GM12865 (cell line): ENCODE measurements at places on chromosomes 1 and 21.

DNA sequence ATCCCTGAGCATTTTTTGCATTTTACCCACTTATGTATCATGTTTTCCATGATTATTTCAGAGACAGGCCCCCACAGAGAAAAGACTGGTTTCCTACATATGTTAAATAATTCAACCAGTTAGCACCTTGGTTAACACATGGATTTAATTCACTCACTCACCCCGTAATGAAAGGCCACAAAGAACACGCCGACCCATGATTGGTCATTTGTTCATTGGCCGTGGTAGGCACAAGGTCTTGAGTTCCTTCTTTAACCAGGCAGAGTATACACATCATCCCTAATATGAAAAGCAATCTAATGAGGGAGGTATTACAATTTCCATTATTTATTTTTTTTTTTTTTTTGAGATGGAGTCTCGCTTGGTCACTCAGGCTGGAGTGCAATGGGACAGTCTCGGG, 50.6 kb downstream of the RPS6KA1 start:
- DNase-seq = no peak

DNA sequence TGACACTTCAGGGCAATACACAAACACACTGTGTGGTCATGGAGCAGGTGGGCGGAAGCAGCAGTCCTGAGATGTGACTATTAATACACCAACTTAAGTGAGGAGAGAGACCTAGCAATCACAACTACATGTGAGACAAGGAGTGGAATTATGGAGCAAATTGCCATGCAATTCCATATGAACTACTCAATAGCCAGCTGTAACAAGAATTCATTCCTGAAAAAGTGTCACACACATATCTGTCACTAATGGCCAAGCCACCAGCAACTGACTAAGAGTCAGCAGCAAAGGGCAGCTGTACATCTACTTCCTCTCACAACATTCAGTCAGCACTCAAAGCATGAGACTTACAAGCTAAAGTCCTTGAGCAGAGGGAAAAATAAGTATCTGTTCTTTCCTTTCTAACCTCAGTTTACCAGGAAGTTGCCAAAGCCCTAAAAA, 46.2 kb downstream of the GPR3 start:
- DNase-seq = peak; percentile 53

DNA sequence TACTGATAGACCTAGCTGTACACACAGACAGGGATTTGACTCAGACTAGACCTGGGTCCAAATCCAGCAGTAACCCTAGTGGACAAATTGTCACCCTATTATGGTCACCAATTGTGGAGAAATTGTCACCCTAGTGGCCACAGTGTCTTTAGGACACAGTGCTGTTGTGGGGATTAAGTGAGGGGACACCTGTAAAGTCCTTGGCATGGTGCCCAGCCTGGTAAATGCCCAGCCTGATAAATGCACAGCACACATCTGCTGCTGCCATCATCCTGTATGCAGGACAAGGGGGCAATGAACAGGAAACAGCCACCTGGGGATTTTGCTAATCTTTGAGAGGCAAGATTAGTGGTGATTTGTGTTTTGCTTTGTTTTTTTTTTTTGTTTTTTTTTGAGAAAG, 2.3 kb downstream of the TMEM61 start:
- DNase-seq = no peak

DNA sequence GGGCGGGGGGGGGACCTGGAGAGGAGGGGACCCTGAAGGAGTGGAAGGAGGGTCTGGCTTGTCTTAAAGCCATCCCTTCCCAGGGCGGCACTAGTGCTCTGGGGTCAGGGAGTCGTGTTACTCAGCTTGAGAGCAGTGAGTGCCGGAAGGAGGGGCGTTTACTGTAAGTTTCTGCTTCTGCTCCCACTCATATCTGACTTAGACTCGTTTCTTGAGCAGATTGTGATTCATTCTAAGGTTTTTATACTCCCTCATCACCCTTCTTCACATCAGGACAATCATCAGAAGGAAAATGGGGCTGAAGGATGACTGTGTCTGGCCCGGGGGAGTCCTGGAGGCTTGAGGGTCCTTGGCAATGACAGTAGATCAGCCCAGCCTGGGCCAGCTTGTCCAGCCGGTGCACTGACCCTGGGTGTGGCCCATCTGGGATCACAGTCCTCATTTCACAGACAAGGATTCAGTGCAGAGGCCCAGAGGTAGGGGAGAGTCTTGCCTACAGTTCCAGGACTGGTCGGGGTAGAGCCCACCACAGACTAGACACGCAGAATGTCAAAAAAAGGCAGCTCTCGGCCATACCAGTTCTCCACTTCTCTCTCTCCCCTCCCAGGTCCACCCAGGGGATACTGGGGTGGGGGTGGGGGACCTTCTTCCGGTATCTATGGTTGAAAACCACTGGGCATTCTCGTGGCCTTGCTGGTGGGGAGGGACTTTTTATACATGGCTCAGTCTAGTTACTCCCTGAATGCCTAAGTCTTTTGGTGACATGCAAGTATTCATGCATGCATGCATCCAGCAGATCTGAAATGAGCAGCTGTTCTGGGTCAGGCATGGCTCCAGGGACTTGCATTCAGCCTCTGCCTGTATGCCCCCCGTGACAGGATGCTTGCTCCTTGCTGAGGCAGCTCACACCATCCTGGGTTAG, 5.1 kb downstream of the TNFRSF8 start:
- peak; percentile 94 for DNase-seq

DNA sequence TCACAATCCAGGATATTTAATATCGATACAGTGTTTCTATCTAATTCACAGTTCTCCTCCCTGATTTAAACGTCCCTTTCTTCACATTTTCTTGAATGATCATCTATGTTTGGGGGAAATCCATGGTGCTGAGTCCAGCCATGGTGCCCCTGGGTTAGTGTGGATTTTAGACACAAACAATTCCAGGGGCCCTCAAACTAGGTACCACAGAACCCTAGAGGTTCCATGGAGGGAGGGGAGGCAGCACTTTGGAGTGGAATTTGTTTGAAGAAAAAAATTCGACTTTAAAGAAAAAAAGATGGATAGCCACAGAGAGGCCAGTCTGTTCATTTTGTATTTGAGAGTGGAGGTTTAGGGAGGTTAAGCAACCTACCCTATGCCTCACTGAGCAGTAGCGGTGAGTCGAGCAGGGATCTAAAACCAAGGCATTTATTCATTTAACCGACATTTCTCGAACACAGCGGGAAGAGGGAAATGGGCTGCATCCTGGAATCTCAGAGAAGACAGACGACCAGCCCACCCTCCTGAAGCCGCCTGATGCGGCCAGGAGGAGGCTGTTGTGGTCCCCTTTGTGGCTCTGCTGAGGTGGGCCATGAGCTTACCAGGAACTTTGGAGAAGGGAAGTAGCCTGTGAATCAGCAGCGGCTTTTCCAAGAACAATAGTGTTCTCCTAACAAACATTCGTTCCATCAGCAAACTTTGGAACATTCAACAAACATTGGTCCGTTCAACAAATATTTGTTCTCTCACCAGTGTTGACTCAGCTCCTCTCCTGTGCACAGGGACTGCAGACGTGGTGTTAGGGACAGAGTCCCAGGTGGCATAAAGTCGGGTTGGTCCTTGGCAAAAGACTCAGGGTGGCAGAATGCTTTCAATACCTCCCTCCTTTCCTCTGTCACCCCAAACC, 103.5 kb upstream of the ZBTB40 start:
- DNase-seq = no peak

DNA sequence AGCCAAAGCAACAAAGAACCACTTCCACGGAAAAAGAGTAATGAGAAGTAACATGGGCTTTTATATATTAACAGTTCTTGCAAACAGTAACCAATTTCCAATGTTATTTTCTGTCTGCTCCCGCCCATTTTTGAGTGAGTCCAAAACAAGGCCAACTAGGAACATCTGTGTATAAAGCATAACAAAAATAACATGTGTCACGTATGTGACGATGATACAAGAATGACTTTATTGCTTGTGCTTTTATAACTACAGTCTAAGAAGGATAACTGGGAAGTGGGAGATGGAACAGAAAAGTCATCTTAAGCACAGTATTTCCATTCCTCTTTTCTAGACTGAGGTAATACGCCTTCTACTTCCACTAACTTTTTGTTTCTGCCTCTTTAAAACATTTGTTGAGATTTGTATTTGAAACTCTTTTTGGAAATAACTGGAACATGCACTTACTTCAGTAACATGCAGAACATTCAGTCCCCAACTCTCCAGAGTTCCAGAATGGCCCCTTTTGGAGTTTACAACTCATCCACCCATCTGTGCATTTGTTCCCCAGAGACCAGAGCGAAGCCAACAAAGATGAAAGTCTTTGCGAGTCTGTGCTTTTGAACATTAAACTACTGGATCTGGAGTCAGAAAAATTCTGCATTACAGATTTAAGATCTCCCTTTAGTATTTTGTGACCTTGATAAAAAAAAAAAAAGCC, 143.0 kb upstream of the ZRANB2 start:
- DNase-seq = no peak

- DNase-seq = no peak
These were observed 20.4 kb upstream of the SRSF4 start for GRCh38 chr1:29202053-29202452.

GRCh38 chr1:95888941-95889390, 655.0 kb downstream of the RWDD3 start:
- no peak for DNase-seq

DNA sequence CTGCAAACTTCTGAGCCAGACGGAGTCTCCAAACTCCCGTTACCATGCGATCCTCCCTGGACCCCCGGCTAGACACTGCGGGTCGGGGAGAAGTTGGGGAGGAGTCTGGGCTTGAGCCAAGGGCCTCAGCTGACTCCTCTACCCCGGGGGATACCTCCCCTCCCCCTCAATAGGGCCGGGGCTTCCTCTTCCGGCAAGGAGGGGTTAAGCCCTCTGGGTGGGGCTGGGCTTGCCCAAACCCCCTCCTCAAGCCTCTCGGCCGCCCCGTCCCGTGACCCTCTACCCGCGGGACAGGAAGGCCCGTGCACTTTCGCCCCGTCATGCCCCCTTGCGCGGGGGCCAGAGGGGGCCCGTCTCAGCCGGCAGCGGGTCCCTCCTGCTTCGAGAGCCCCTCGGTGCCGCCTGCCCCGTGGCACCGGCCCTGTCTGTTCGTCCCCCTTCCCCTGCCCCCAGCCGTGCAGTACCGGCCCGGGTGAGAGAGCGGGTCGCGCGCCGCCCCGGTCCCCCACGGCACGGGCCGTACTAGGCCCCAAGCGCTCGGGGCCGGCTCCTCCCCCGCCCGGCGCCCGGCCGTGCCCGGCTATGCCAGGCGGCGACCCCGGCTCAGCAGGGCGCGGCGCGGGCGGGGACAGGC, 652 bp downstream of the ARL8A start:
- peak; percentile 59 for DNase-seq

GRCh38 chr1:207985996-207986395, 75.1 kb upstream of the CD34 start:
- DNase-seq = no peak

GRCh38 chr1:159752135-159752580, 28.6 kb upstream of the DUSP23 start:
- DNase-seq = no peak

DNA sequence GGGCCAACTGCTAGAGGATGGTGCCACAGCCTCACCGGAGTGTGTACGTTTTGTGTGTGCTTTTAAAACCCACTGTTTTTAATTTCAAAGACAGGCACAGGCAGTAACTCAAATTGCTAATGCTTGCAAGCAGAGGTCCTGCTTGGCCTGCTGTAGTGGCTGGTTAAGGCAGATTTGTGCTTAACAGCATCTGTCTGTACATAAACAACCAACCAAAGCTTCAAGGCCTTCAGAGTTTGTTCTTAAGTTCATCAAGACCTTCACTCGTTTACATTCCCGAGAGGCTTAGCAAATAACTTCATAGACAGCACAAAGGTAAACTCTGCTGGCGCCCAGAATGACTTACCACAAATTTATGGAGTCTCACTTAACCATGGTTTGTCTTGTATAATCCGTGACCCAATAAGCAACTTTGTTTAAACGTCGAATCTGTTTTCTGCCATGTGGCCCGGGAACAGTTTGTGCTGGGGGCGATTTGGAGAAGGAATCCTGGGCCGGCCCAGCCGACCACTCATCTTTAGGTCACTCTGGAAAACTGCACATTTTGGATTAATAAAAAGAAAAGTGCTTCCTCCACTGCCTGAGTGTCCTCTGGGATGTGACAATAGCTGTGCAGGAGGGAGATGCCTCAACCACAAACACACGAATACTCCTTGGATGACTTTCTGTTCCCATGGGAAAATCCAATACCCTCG, 58.1 kb downstream of the CAPZB start:
- DNase-seq = no peak

DNA sequence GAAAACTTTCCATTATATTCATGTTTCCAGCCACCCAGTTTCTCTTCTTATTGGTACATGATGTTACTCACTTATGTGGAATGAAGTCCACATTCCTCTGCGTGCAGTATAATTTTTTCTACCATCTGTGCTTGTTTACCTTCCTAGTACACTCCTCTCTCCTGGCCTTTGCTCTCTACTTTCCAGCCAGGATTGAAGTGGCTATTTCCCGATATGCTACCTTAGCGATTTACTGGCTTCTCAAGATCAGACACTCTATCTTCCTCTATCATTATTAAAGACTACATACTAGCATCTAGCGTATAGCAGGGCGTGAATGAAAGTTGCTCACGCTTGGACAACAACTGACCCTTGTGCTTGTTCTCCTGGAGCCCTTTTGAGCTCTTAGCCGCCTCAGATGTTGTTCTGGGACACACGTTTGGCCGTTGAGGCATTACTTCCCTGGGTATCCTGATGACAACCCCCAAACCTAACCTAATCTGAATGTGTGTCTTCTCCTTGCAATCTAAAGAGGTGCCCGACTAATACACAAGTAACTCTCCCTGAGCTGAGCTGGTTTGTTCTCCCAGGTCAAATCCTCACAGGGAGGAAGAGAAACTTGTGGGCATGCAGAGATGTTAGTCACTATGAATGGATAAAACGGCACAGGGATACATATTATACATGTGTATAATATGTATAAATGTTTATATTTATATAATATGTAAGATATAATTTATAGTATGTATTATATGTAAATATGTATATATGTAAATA, 13.4 kb upstream of the MTARC2 start:
- no peak for DNase-seq

- peak; percentile 45 for DNase-seq
These were observed 131.6 kb downstream of the LHX8 start for GRCh38 chr1:75265792-75266191.

DNA sequence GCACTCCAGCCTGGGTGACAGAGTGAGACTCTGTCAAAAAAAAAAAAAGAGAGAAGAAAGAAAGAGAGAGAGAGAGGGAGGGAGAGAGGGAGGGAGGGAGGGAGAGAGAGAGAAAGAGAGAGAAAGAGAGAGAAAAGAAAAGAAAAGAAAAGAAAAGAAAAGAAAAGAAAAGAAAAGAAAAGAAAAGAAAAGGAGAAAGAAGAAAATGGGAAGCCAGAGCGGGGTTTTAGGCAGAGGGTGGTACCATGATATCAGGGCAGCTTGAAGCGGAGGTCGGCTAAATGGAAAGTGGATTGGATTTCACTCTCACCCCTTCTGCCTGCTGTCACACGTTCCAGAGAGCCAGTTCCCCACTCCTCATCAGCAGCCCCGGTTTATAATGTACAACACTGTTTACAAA, 1.9 kb downstream of the TMCO4 start:
- no peak for DNase-seq
